ENCODE measurements at places on chromosomes 6 and 20.

DNA sequence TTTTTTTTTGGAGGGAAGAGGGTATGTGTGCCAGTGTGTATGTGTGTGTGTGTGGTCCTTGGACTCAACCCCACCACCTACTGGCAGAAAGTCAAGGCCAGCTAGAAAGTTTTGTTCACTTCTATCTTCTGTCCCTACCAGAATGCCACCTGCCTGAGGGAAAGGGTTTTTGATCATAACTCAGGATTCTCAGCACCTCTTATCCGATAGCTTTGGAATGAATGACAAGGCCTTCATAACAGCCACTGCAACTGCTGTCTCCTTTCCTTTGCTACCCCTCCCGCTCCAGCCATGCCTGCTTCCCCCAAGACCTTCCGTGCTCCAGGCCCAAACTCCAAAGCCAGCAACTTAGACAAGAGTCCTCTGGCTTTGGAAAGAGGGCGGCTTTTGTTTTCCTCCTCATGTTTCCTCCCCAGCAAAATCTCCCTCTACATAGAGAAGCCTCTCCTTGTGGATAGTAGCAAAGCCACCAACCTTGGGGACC lies 18.7 kb downstream of the BTN3A1 start:
- no peak for DNase-seq

- DNase-seq: no peak
These were observed 210.0 kb downstream of the PTPRT start for GRCh38 chr20:42979720-42980119.

DNA sequence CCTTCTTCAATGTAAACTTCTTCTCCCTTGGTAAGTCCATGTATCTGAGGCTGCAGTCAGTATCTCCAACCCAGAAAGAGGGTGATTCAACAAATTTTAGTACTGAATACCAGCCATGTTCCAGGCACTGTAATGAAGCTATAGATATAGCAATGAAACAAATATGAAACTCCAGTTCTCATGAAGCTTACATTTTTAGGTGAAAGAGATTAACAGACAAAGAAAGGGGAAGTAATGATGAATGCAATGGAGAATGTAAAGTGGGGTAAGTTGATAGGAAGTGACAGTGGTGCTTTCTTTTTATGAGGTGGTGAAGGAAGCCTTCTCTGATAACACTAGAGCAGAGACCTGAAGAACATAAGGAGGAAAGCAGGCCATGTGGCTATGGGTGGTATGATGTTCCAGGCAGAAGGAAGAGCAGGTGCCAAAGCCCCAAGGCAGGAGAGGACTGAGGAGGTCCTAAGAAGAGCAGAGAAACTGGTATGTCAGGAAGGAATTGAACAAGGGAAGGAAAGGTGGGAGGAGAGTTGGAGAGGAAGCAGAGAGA lies 143.6 kb downstream of the TFAP2B start:
- no peak for DNase-seq

- DNase-seq: no peak
These were observed 60.8 kb downstream of the RTN4IP1 start for GRCh38 chr6:106568530-106568929.

DNA sequence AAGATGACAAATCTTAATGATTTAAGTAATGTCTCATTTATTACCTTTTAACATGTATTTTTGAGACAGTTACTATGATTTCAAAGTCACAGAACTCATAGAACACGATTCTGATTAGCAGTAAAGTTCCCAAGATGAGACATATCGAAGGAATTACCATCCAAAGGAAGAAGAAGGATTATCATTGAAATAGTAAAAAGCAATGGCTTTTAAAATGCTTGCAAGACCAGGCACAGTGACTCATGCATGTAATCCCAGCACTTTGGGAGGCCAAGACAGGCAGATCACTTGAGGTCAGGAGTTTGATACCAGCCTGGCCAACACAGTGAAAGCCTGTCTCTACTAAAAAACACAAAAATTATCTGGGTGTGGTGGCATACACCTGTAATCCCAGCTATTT lies 219.2 kb downstream of the KHDC1L start:
- DNase-seq: no peak

- no peak for DNase-seq
These were observed 543.9 kb upstream of the JARID2 start for GRCh38 chr6:14701946-14702345.

GRCh38 chr6:32641122-32641521 lies 3.9 kb downstream of the HLA-DQA1 start:
- no peak for DNase-seq

DNA sequence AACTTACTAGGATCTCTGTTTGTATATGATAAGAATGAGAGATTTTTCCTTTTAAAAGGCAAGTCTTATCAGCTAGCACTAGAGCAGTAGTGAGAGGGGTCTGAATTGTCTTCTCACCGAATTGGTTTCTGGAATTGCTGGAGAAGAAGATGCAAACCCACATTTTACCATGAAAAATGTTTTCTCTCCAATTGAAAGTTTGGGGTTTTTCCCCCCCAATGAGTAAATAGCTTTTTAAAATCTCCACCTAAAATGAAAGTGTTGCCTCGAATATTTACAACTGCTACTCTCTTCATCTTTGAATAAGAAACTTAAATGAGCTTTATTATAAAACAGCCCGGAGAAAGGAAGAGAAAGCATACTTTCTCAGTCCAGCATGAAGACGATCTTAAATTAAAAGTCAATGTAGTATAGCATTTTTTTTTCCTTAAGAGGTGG lies 1.8 kb downstream of the TCF21 start:
- DNase-seq: no peak

DNA sequence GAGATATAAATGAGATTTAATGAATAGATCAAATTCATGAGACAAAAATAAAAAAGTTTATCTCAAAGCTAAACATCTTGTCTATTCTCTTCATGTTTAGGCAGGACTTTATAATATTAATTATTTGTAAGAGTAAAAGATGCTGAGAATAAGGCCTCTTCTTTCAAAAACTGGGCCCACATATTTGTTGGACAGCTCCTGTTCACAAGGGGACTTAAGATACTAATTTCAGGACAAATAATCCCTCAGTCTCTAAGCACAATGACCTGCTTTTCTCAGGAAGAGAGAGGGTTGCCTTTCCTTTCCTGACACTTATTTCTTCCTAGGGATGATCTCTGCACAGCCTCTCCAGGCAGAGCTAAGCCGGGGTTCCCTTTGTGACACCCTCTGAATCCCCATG lies 43.3 kb downstream of the NOX3 start:
- DNase-seq: no peak

GRCh38 chr6:126076992-126077664 lies 90.8 kb downstream of the TRMT11 start:
- no peak for DNase-seq

DNA sequence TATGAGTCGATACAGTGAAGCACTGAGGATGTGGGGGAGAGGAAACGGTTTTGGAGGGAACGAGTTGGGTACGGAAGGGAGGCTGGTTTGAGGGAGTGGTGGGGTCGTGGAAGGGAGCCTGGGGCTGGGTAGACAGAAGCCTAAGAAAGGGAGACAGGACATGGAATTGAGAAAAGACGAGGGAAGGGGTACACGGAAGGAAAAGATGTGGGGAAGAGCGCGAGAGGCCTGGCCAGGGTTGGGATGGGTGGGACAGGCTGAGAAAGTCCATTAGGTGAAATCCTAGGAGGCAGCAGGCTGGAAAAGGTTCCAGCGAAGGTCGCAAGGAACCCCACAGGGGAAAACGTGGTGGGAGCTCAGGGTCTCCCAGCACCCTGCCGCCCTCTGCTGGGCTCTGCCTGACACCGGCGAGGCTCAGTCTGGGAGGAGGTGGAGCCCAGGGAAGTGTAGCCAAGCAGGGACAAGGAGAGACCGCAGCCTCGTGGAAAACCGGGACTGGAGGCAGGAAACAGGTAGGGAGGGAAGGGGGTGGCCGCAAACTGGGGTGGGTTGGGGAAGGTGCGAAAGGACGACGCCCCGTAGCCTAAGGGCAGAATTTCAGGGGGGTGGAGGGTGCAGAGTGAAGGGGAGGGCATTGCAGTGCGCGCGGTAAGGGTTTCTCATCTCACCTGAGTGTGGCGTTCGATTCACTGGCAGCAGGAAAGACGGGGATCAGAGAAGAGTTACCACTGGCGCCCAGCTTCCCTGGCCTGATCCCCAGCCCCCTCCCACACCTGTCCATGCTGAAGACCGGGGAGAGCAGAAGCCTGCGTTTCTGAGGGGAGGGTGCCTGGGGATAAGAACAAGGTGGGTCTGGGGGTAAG lies 4.3 kb downstream of the GABBR1 start:
- no peak for DNase-seq

- DNase-seq: no peak
These were observed 74.0 kb downstream of the SYNE1 start for GRCh38 chr6:152563177-152563576.

- DNase-seq: no peak
These were observed 512.0 kb downstream of the CDKAL1 start for GRCh38 chr6:21046276-21046675.

- no peak for DNase-seq
These were observed 169.7 kb upstream of the TFAP2D start for GRCh38 chr6:50543666-50544065.

DNA sequence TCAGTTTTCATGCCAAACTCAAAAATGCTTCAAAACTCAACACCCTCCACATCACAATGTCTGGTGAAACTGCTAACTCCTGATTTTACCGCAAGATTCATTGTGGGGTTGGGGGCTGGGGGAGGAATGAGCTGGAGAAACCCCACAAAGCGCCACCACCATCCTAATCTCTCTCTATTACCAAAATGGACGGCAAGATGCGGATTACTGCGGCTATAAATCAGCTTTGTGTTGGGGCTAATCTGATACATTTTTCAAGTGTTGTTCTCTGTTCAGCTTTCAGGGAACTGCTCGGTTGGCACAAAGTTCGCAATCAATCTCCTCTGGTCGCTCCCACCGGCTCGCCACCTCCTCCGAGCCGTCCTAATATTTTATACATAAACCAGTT lies 83.7 kb downstream of the TMEM242 start:
- DNase-seq: no peak

GRCh38 chr20:62642051-62642665 lies at the start of gene SLCO4A1:
TSS of gene SLCO4A1 (plus strand) at chr20:62642503. CDS start at chr20:62656455, 13,952 bp downstream.
- DNase-seq: peak; percentile 68

- DNase-seq: no peak
These were observed 26.0 kb downstream of the ZC3H12D start for GRCh38 chr6:149458806-149459205.

DNA sequence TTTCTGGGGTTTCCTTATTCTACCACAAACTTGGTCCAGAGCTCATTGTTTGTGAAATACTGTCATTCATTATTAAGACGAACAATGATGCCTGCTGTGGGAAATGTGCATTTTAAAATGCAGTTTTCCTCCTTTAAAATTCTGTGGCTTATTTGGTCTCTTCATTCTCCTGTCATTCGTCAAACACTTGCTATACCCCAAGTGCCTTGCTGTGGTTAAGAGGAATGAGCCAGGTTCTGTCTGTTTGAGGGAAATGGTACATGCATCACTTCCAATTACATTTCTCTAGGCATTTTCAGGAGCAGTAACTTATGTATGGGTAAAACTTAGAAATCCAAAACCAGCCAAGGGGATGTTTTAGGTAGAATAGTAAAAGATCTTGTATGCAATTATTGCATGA lies 1087.7 kb downstream of the KIF16B start:
- DNase-seq: no peak

GRCh38 chr6:158772172-158772571 lies 47.0 kb downstream of the EZR start:
- DNase-seq: no peak

- DNase-seq: no peak
These were observed 59.5 kb downstream of the CRYBG1 start for GRCh38 chr6:106419900-106420613.

GRCh38 chr6:84280030-84280429 lies 52.6 kb upstream of the CEP162 start:
- DNase-seq: no peak

DNA sequence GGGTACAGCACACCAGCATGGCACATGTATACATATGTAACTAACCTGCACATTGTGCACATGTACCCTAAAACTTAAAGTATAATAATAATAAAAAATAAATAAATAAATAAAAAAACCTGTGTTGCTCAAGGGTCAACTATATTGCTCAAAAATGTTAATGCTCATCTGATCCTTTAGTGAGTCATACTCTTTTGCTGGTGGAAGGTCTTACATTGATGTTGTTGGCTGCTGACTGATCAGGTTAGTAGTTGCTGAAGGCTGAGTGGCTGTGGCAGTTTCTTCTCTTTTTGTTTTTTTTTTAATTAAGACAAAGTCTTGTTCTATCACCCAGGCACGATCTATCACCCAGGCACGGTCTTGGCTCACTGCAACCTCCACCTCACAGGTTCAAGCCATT lies 29.6 kb upstream of the SMIM26 start:
- DNase-seq: no peak
